ENCODE measurements at places on chromosomes 11 and 22.
A peak's percentile ranks its signal among the peaks of the same experiment; 100 is the strongest.

GRCh38 chr22:38850941-38851849 is 7.4 kb upstream of the NPTXR start:
- no peak for DNase-seq

- DNase-seq: no peak
Observed at GRCh38 chr11:129770993-129771392, 44.7 kb upstream of the TMEM45B start.

DNA sequence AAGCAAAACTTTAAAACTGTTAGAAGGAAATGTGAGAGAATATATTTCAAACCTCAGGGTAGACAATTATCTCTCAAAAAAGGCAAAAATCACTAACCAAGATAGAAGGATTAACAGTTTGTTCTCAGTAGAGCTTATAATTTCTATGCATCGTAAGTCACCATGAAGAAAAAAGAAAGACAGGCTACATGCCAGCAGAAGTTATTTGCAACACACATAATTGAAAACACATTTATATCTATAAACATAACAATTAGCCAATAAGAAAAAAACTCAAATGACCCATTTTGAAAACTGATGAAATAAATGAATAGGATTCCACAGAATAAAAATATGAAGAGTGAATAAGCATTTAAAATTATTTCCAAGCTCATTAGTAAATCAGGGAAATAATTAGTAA is 24.4 kb upstream of the SNX19 start:
- DNase-seq: no peak

GRCh38 chr11:59207988-59208451 is 4.7 kb downstream of the MPEG1 start:
- DNase-seq: peak; percentile 34

GRCh38 chr11:688681-689080 is 6.3 kb downstream of the DEAF1 start:
- DNase-seq: no peak

Data from Calu3 (cell line).